ENCODE measurements at places on chromosomes 7 and 10.

- no peak for DNase-seq
Observed at GRCh38 chr7:73683788-73684693, 644 bp downstream of the BUD23 start.

DNA sequence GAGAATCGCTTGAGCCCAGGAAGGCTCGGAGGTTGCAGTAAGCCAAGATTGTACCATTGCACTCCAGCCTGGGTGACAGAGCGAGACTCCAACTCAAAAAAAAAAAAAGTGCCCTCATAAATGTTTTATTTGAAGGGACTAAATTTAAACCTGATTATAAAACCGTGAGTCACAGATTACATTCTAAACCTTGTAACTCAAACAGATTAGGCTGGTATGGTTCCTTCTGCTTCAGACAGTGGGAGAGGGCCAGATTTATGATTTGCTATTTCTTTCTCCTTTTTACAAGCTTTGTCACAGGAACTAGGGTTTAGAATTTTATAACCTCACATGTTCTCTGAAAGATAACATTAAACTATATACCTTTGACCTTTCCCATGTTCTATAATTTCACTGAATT is 801.2 kb upstream of the ZWINT start:
- DNase-seq: no peak

DNA sequence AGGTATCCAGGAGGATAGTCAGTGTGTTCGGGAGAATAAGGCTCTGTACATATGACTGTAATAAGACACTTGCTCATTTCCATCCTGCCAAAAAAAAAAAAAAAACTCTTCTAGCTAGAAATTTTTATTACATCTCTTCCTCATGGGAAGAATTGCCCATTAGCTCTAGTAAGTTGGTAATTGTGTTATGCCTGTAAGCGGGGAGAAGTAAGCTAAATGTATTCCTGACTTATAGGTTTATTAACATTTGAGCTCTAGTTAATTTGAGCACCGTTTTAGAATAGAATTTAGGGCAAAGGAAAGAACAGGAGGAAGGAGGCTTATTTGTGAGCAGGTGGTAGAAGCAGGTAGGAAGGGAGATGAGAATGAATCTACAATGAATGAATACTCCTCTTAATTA is 1210.6 kb downstream of the SORCS1 start:
- no peak for DNase-seq

DNA sequence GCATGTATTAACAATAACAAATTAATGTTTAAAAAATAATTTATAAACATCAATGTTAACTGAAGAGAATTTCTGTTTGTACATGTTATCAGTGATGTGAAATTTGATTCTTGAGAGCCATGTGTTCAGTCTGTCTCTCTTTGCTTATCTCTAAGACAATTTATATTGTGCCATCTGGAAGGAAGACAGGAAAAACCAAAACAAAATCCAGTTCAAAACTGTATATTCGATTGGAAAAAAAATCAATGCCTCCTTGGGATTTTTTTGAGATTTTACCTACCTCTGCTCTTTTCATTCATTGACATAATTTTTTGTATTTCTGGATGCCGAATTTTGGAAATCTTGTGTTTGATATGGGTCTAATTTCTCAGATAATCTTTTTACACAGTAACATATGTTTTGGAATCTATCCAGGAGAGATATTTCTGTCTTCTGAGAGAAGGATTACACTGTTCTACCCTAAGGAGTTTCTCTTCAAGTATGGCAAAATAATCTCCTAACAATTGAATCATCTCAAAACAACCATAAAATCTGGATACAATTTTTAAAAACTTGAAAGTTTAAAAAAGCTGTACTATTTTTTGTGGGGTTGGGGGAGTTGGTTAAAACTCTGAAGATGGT is 311.9 kb upstream of the GNAI1 start:
- no peak for DNase-seq

DNA sequence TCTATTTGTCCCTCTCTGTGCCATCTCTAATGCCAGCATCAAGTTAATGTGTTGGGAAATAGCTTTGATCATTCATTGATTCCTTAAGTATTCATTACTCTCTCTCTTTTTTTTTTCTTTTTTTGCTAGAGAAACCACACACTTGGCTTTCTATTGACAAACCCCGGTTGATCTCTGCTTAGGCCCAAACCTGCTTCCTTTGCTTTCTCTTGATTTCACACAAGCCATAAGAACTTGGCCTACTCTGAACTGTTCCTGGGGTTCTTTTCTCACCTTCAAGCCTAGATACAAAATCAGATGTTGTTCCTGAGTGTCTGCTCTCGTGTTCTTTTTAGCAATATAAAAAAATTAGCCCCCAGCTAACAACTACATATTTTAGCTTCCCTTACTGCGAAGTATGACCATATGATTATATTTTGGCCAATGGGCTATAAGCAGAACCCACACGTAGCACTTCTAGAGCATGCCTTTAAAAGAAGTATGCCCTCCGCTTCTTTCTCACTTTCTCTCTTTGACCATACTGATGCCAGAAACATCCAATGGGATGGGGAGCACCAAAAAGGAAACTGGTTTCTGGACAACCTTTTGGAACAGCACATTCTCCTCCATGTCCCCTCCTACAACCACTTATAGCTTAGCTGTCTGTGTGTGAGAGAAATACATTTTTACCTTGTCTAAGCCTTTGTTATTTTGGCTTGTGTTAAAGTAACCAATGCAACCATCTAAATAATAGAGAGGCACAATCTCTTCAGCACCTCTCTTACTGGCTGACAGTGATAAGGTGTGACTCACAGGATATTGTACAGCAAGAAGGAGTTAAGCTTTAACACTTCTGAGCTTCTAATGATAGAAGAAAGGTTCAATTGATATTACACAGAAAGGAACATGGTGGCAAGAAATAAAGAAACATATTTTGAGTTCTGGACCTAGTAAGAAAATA is 96.6 kb upstream of the LRRN3 start:
- DNase-seq: no peak

DNA sequence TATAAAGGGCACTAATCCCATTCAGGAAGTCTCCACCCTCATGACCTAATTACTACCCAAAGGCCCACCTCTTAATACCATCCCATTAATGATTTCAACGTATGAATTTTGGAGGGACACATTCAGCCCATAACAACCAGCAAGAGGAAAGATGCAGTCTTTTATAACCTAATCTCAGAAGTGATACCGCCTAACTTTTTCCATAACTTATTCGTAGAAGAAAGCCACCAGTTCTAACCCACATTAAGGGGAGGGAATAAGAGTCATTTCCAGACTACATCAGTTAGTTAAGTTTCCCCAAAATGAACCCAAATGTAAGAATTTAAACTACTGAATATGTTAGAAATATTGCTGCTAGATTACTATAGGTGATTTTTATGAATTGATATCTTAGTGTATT is 32.1 kb upstream of the LHFPL3 start:
- DNase-seq: no peak

DNA sequence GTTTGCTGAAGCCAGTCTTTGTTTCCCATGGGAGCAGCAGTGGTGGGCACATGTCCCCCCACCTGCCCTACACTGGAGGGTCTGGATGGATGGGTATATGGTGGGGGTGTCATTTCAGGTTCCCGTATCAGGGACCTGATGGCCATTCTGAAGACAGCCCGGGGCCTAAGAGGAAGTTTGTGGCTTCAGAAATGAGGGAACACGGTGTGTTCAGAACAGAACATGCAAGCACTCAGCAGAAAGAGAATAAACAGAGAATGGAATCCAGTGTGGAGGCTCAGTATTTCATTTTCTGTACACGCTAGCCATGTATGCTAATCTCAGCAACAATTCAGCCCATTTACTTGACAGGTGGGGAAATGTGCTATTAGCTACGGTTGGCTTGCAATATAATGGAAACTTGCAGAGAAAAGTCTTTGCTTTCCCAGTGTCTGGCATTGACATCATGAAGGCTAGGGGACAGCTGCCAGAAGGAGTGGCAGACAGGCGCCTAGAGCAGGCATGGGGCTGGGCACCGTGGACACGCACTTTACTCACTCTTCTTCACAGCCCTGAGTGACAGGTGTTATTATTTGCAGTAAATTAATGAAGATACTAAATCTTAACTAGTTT is 98.6 kb downstream of the ELMO1 start:
- DNase-seq: no peak

DNA sequence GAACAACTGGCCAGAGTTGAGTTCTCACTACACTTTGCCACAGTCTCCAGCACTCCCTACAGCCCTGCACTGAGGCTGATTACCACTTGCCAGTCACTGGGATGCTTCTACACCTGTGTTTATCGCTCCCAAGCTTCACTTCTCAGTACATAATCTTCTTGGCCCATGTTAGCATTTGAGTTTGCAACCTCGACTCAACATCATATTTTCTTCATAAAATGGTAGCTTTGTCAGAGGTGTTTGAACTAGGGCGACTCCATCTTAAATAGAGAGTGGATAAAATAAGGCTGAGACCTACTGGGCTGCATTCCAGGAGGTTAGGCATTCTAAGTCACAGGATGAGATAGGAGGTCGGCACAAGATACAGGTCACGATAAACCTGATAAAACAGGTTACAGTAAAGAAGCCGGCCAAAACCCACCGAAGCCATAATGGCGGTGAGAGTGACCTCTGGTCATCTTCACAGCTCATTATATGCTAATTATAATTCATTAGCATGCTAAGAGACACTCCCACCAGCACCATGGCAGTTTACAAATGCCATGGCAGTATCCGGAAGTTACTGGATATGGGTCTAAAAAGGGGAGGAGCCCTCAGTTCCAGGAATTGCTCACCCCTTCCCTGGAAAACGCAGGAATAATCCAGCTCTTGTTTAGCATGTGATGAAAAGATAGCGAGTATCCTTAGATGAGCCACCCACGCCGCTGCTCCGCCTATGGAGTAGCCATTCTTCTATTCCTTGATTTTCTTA is 105.8 kb upstream of the KLF6 start:
- DNase-seq: no peak

GRCh38 chr10:32308027-32308603 is 38.8 kb downstream of the EPC1 start:
- DNase-seq: peak; percentile 14

GRCh38 chr10:113712755-113713639 is 33.3 kb downstream of the CASP7 start:
- DNase-seq: no peak

- no peak for DNase-seq
Observed at GRCh38 chr7:76316984-76317781, 14.7 kb downstream of the HSPB1 start.

DNA sequence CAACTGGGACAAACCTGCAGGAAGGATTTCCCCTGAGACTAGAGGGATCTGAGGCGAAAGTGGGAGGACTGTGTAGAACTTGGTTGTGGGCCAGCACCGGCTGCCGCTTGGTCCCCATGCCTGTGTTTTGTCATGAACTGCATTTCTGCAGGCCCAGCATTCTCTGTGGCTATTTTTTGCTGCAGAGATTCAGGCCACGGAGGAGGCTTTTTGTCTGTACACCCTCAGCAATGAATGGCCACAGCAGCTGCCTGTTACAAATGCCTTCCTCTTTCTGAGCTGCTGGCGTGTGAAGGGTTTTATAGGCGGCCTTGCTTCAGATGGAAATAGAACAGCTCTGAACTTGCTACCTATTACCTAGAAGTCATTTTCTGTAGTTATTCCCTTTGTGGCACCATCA is 164.4 kb downstream of the SH2D4B start:
- DNase-seq: no peak

DNA sequence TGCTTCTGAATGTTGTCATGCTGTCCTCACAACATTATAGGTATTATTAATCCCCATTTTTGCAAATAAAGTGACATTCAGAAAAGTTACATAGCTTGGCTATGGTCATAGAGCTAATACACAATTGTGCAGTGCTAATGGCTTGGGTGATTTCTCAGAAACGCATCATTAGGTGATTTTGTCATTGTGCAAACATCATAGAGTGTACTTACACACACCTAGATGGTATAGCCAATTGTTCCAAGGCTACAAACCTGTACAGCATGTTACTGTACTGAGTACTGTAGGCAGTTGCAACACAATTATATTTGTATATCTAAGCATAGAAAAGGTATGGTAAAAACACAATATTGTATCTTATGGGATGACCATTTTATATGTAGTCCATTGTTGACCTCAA is 91.0 kb downstream of the BTAF1 start:
- no peak for DNase-seq
